Stimulated activated CD4-positive, alpha-beta T cell treated with anti-CD3 and anti-CD28 coated beads, TNF-alpha, amount 100 ng/mL, for 1 hour (primary cell): ENCODE measurements at places on chromosomes 13 and 19.

DNA sequence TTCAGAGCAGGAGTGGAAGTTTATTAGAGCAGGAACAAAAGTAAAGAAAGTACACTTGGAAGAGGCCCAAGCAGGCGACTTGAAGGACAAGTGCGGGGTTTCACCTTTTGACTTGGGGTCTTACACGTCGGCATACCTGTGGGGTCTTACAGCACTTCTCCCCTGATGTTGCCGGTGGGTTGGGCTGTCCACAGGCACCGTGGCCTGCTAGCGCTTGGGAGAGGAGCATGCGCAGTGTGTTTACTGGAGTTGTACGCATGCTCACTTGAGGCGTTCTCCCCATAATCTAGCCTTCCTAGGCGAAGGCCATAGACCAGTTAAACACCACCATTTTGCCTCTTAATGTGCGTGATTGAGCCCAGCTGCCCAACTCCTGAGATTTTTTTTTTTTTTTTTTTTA lies 25.0 kb upstream of the PLEKHF1 start:
- DNase-seq: no peak

DNA sequence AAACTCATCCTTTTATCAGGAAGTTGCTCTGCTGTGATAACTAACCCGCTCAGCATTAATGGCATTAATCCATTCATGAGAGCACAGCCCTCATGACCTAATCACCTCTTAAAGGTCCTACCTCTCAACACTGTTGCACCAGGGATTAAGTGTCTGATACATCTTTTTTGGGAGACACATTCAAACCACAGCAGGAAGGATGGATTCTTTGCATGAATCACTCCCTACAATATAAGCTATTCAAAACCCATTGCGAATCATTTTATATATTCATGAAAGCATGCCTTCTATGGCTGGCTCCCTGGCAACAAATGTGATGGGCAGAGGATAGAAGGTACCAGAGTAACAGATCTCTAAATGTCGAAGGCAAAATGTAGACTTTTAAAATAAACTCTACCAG lies 27.6 kb downstream of the ARL11 start:
- no peak for DNase-seq

GRCh38 chr13:61148691-61149315 lies 266.8 kb downstream of the PCDH20 start:
- DNase-seq: no peak

DNA sequence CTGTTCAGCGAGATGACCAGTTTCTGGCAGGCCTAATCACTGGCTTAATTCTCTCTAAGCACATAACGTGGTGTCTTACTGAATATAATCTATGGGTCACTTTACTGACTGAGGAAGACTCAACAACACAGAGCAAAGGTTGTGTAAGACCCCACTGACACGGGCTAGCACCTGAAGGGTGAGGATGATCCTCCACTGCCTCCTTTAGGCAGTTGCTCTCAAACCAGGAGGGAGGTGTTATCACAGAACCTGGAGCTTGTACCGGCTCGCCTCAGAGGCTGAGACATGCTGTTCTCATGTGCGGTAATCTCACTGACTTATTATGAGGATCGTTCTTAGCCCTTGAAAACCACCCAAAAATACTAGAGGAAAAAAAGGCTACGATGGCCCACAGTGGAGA lies 28.3 kb downstream of the RCBTB2 start:
- no peak for DNase-seq

GRCh38 chr13:96229356-96229755 lies 139.4 kb downstream of the HS6ST3 start:
- no peak for DNase-seq

DNA sequence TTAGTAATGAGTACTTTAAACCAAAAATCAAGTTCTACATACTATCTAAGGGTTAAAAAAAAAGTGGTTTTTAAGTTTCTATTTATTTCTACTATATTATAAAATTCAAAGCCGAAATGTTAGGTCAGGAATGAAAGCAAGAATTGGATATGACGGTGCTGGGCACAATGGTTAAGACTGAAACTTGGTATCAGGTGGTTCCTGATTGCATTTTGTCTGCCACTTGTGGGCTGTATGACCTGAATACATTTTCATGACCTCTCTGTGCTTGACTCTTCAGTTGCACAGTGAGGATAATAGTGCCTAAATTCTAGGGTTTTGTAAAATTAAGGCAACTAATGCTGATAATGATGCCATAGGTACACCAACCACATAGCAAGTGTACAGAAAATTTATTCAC lies 22.3 kb upstream of the ZNF675 start:
- DNase-seq: no peak

- no peak for DNase-seq
These were observed 5.7 kb downstream of the PALM3 start for GRCh38 chr19:14056069-14056666.

DNA sequence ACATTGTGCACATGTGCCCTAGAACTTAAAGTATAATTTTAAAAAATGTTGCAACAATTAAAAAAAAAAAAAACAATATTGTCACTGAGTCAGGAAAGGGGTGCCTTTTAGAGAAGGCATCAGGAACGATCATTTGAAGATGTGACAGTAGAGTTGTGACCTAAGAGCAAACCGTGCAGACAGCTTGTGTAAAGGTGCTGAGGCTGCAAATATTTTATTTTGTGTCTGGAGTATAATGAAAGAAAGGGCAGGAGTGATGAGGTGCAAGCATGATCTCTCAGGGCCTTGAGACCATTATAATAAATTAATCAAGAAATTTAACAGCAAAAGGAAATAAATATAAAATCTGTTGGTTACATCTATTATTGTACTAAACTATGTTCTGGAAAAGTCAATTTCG lies 1219.7 kb downstream of the OLFM4 start:
- DNase-seq: no peak

DNA sequence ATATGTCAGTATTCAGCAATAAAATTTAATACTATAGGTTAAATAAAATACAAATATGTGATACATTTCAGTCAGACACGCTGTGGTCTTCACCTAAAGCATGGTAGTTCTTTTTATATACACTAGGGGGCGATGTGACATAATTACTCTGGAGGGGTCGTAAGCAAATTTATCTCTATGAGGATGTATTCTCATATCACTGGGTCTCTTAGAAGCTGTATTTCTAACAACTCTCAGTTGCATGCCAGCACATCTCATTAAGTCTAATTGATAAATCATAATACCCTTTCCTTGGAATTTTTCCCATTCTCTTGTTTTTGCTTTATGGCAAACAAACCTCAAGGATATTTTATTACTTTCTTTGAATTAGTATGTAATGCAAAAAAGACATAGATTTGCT lies 3.9 kb upstream of the PCDH17 start:
- DNase-seq: no peak

- DNase-seq: no peak
These were observed 47.4 kb downstream of the EFNB2 start for GRCh38 chr13:106488076-106488475.

DNA sequence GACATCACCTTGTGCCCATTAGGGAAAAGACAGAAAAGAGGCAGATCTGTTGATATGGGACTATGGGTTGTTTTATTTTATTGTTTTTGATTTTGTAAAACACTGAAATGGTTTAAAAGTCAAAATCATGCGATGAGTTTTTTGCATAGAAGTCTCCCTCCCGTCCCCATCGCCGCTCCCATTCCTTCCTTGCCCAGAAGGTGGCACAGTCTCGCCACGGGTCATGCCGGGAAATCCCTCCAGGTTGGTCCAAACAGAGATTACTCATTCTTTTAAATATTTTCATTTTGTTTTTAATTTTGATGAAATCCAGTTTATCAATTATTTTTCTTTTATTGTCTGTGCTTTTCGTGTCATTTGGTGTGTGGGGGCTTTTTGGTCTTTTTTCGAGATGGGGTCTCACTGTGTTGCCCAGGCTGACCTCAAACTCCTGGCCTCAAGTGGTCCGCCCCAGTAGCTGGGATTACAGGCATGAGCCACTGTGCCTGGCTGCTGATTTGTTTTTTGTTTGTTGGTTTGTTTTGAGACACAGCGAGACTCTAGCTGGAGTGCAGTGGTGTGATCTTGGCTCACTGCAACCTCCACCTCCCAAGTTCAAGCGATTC lies 9.2 kb downstream of the PGPEP1 start:
- no peak for DNase-seq

GRCh38 chr19:9721861-9722260 lies 46.7 kb downstream of the ZNF846 start:
- no peak for DNase-seq
